ENCODE measurements at places on chromosomes 6 and 20.

GRCh38 chr6:149057464-149057840 lies 260.1 kb upstream of the TAB2 start:
- no peak for DNase-seq

- no peak for DNase-seq
These were observed 4.6 kb downstream of the MAP3K4 start for GRCh38 chr6:160996131-160996601.

GRCh38 chr6:126633373-126633772 lies 293.5 kb downstream of the CENPW start:
- no peak for DNase-seq

- DNase-seq = no peak
These were observed 6.2 kb downstream of the THBS2 start for GRCh38 chr6:169247419-169247818.

All from activated CD4-positive, alpha-beta T cell treated with anti-CD3 and anti-CD28 coated beads, Interleukin-2, amount 50 U/mL, for 16 hours (primary cell).